NCI-H460 (cell line): ENCODE measurements at places on chromosomes 1 and 21. TPM values are rescaled to one million over a fixed set of nuclear protein-coding genes. Genes with fewer than 3 reads are reported as not detected.

GRCh38 chr1:164619006-164619784 is 60.2 kb downstream of the PBX1 start:
- no peak for DNase-seq

- DNase-seq = no peak
These were observed 226.4 kb upstream of the C8B start for GRCh38 chr1:57192222-57192621.

The PTPN22 gene
- not detected in 2 replicates for total RNA-seq

- no peak for DNase-seq
These were observed 97.4 kb upstream of the GCLM start for GRCh38 chr1:94006604-94007003.

GRCh38 chr1:156226782-156227181 is 14.0 kb downstream of the PMF1 start:
- no peak for DNase-seq

DNA sequence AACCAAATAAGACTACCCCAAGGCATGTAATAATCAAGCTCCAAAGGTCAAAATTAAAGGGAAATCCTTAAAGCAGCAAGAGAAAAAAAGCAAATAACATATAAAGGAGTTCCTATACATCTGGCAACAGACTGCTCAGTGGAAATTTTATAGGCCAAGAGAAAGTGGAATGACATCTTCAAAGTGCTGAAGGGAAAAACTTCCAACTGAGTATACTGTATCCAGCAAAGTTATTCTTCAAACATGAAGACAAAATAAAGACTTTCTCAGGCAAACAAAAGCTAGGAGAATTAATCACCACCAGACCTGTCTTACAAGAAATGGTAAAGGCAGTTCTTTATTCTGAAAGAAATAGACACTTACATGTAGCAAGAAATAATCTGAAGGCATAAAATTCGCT is 45.0 kb upstream of the SLC44A5 start:
- no peak for DNase-seq

- DNase-seq = no peak
These were observed 69.2 kb upstream of the RGS2 start for GRCh38 chr1:192739476-192740184.

- DNase-seq = no peak
These were observed 42.4 kb upstream of the HP1BP3 start for GRCh38 chr1:20829531-20829930.

GRCh38 chr21:41752231-41752681 is 14.6 kb downstream of the RIPK4 start:
- no peak for DNase-seq

The VHLL gene
- total RNA-seq = not detected in 2 replicates

The ARHGAP30 gene
- 0.45 TPM in 1 of 2 replicates, not detected in the other for total RNA-seq

The TNN gene
- not detected in 2 replicates for total RNA-seq

DNA sequence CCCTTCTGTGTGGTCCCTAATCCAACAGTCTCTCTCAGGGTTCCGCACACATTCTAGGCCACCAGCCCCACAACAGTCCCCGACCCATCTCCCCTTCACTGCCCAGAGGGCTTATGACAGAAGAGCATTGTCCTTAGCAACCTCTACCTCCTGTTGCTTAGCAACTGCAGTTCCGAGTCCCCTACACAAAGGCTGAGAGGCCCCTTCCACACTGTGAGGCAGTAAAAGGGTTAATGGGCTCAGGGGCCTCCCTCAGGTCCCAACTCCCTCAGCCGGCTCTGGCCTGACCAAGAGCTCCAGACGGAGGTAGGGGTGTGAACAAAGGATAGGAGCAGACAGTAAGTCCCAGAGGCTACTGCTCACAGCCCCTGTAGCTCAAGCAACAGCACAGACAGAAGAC is 4.3 kb downstream of the IGSF9 start:
- no peak for DNase-seq
